ENCODE measurements at places on chromosomes 6 and 20.

GRCh38 chr6:124795643-124796463 lies 166.4 kb upstream of the RNF217 start:
- DNase-seq, result no peak

- no peak for DNase-seq
Measured at GRCh38 chr6:147238164-147238563, 33.9 kb downstream of the STXBP5 start.

DNA sequence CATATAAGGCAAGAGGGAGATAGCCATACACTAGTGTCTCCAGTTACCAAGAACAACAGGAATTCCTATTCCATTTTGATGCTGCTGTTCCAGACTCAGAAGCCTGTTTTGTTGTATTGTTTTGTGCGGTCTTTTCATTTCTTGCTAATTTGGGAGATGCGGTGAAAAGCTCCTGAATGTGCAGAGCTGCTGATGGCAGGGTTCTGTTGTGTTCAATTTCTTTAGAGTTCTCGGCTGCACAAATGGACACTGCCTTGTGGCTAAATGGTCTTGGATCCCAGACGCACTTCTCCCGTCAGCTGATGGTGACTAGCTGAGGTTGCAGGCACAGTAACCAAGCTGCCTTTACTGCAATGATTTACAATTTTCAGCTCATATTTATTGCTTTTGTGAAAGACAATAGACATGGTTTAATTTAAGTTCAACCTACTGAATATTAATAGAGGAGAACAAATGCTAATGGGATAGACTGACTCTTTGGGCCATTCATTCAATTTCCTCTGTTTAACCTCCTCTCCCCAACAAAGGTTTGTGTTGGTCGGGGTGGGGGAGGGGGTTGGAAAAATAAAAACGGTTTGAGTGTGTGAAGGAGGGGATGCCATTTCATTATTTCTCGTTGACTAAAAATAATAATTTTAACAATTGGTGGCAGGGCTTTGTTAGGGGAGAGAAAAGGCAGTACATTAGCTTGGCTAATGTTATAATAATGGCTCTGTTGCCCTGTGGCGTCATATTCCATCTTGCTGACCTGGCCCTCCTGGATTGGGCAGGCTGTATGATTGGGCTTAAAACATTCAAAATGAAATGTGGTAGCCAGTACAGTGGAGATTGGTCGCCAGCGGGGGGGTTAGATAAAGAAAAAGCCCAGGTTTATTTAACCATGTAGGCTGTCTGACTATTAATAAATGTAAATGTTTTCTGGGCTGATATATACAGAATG lies 159.5 kb downstream of the JARID2 start:
- no peak for DNase-seq

DNA sequence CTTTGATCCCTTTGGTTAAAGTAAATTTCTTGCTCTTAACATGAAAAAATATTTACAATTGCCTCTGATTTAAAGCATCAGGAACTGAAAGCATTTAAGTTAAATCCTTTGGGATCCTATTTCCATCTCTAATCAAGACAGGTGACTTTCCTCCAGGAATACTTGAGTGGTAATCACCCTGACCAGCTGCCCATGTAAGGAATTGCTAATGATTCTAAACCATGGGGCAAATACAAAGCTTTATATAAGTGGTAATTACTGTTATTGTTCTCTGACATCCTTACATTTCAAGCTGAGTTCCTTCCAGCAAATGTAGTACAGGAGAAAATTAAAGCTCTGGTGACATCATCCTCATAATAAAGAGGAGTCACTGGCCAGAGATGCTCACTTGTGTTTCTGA lies 100.6 kb downstream of the CRYBG1 start:
- DNase-seq, result no peak

- no peak for DNase-seq
Measured at GRCh38 chr20:10661261-10661660, 12.5 kb downstream of the JAG1 start.

- no peak for DNase-seq
Measured at GRCh38 chr6:38676974-38677544, 25.9 kb downstream of the GLO1 start.

- no peak for DNase-seq
Measured at GRCh38 chr20:13430346-13431002, 208.3 kb downstream of the TASP1 start.

DNA sequence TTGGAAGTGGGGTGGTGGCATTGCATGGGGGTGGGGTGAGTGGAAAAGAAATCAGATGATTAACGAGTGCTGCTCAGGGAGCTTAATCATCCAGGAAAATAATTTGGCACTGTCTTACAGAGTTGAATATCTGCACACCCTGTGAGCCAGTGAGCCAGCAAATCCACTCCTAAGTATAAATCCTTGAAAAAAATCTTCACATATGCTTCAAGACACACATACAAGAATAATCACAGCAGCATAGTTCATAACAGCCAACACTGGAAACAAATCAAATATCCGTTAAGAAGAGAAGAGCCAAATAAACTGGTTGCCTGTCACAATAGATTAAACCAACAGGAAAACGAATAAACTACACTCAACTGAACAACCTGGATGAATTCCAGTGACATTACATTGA lies 62.8 kb downstream of the SAMD3 start:
- no peak for DNase-seq

DNA sequence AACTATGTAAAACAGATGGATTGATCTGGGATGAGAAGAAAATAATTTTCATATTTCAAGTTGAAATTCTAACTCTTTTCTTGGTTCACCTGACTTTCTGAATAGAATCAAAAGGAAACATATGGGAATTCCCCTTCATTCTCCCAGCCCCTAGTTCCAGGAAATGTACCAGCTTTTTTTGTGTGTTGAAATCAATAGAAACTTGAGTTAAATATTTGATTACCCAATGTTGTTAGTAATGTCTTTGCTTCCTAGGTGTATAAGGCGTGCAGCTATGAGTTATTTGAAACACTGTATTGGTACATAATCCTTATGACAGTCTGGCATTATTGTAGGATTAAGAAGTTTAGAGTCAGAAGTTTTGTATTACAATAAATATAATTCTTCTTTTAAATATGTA lies 21.5 kb downstream of the VNN2 start:
- no peak for DNase-seq

- no peak for DNase-seq
Measured at GRCh38 chr6:135424385-135424784, 73.2 kb downstream of the AHI1 start.

DNA sequence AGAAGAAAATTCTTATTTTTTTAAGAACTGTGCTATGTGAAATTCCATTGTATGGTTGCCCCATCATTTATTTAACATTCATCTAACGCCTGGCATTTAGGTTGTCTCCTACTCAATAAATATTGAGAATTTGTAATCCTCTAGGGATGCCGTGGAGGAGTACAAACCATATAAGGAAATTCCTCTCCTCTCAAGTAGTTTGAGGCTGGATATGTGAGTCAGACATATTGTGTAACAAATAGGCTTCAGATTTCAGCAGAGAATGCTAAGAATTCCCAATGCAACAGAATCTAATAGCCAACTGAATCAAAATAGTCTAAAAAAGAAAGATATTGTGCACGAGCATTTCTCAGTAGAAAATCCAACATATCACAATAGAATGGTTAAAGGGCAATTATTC lies 174.7 kb downstream of the OTOR start:
- no peak for DNase-seq

- DNase-seq, result no peak
Measured at GRCh38 chr6:40788661-40789655, 201.8 kb upstream of the LRFN2 start.

- DNase-seq, result no peak
Measured at GRCh38 chr20:21719592-21720214, 14.2 kb downstream of the PAX1 start.

DNA sequence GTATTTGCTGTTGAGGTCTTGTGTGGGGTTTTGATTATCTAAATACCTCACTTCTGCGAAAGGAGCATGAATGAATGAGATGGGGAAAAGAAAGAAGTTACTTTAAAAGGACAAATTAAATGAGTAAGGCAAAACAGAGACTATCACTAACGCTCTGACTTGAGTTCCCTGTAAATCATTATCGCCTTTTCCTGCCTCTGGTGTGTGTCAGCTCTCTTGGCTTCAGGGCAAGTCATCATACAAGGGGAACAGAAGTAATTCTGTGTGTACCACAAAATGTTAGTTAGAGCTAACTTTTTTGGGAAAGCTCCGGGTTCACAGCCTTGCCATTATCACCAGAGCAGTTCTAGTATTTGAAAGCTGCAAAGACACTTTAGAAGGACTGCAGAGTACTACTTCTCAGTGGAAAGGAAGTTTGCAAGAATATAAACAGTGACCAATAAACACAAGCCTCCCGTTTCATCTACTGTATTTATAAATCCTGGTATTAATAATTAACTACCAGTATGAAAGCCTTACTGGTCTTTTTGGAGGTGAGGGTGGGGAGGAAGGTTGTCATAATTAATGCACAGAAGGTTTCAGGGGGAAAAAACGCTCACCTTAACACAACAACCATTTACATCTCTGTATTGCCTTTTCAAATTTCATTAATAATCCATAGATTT lies 1.2 kb downstream of the DZANK1 start:
- no peak for DNase-seq
